Esophagus muscularis mucosa (tissue), 4 donors: ENCODE measurements at places on chromosomes 16 and 17. TPM values are rescaled to one million over a fixed set of nuclear protein-coding genes. Genes with fewer than 3 reads are reported as not detected.

DNA sequence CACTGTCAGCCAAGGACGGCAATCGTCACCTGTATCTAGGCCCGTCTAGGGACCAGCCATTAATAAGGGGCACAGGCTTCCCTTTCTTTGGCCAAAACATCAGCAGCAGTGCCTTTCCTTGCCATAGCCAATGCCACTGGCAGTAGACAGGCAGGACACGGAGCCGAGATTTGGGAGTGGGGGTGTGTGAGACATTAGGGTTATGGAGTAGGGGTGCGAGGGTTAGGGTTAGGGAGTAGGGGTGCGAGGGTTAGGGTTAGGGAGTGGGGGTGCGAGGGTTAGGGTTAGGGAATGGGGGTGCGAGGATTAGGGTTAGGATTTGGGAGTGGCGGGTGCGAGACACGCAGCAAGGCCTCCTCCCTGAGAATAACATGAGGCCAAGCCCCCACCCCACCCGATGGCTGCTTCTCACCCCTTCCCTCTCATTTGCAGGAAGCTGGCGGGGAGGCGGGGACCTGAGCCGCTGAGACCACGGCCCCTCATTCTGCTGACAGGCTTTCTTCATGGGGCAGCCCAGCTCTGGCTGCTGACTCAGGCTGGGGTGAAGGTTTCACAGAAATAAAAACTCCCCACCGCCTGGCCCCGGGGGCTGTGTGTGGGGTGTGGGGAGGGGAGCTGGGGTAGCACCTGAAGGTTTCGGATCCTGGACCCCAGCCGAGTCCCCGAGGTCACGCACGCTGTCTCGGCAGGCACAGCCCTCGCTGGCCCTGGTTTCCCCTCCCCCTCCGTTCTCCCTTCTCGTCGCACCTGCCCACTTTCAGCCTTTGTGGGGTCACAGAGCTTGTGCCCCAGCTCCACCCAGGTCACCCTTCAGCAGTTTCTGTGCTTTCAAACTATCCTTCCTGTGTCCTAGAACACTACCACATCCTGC lies 93.8 kb downstream of the PGS1 start:
- no peak for DNase-seq

DNA sequence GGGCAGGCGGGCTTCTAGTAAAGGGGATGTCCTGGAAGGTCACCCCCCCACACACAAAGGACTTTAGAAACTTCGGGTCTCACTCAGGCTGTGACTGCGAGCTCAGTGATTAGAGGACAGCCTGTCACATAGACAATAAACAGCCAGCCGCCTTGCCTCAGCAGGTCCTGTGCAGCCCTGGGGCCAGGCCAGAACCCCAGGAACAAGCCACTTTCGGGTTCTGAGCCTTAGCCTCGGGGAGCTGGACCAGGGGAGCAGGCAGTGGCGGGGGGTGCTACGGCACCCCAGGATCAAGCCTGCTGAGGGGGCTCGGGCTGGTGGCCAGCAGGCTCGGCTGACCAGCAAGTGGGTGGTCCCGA lies 1.1 kb downstream of the GAS7 start:
- no peak for DNase-seq

- DNase-seq = no peak
Observed at GRCh38 chr16:20870122-20870820, 29.9 kb downstream of the DCUN1D3 start.

The CIBAR2 gene
- total RNA-seq = not detected

- DNase-seq = no peak
Observed at GRCh38 chr16:11076259-11077018, 132.1 kb downstream of the CLEC16A start.

GRCh38 chr17:27824176-27824715 lies 23.9 kb upstream of the NOS2 start:
- DNase-seq = peak; percentile 66

DNA sequence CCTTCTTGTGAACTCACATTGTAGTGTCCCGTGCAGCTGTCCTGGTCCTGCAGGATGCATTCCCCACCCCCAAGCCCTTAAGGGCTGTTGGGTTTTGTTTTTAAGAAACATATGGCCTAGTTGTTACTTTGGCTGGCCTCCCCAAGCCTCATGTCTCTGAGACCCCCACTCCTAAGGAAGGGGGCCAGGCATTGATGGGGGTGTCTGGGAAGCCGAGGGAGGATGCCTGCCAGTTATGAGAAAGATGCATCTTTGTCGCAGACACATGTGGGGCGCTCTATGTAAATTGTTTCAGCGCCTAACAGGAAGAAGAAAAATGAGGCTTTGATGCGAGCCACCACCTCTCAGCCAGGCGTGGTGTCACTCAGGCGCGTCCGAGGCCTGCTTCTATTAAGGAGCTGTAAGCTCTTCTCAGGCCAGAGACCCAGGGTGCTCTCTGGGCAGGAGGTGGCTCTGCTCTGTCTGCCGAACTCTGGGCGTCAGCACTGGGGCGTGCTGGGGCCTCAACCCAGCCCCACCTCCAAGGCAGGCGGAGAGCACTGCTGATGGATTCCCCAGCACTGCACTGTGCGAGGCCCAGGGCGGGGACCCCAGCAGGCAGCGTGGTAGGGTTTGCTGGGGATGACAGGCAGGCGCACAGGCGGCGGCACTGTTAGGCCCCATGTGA lies 70.6 kb downstream of the SREBF1 start:
- no peak for DNase-seq

The SDR42E1 gene
- total RNA-seq = 0.66 TPM

DNA sequence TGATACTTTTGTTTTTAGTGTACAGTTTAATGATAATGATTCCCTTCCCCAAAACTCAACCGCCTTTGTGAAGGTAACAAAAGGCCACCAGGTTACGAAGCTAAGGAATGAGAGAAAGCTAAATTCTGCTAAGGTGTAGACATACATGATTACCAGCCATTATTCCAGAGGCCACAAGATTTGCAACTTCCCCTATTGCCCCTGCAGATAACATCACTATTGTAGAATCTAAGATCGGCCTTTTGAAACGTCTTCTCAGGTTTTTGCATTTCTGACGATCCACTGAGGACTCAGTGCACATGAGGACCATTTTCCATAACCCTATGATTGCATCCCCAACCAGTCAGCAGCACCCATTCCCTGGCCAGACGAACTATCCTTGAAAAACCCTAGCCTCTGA lies 33.9 kb upstream of the SNN start:
- DNase-seq = no peak

- no peak for DNase-seq
Observed at GRCh38 chr17:48502901-48503300, 27.9 kb downstream of the HOXB1 start.
